Fibroblast of the aortic adventitia (primary cell): ENCODE measurements at places on chromosomes 16 and 17. TPM values are rescaled to one million over a fixed set of nuclear protein-coding genes. Genes with fewer than 3 reads are reported as not detected.
A peak's percentile ranks its signal among the peaks of the same experiment; 100 is the strongest.

DNA sequence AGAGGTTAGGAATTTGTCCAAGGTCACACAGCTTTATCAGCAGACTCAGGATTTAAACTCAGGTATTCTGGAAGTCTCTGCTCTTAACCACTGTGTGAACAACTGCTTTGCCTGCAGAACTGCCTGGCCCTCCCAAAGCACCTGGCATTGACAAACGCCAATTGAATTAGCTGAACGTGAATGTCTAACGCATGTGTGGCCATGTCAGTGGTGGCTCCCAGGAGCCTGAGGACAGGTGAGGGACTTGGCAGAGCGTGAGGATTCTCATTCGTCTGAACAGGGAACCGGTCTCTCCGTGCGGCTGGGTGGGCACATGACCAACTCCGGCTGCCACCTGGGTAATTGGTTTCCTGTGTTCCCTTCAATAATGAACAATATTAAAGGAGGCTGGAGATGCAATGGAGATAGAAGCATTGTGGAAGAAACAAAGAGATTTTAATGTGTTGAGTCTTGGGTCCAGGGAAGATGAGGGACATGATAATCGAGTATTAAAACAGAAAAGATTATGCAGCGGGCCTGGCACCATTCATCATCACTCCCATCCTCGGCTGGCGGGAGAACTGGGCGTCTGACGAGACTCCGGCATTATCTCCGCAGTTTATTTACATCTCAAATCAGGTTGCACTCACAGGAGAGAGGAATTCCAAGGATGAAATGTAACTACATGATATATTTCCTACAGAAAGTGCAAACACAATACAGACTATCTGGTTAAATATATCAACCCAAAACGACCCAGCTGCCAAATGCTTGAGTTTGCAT, 113.5 kb downstream of the NPIPB5 start:
- DNase-seq = no peak

- no peak for DNase-seq
Measured at GRCh38 chr16:26651884-26652283, 414.8 kb upstream of the C16orf82 start.

DNA sequence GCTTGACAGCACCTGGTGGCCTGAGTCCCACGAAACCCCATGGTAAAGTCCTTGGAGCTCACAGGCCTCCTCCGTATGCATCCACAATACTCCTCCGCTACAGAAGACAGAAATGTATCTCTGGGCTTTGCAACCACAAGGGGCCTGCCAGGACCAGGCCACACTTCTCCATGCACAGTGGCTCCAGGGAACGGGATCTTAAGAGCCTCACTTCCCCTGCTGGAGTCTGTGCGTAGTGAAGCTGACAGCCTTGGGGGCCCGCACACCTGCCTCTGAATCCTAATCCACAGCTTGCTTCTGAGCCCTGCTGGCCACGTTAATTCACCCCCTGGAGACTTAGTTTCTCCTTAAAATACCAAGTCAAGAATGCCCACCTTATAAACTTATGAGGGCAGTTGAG, 125.7 kb downstream of the COPRS start:
- DNase-seq = no peak

- no peak for DNase-seq
Measured at GRCh38 chr17:57723427-57724025, 21.6 kb downstream of the CCDC182 start.

- peak; percentile 50 for DNase-seq
Measured at GRCh38 chr16:70267516-70267915, 15.8 kb upstream of the EXOSC6 start.

The SLC52A1 gene
- total RNA-seq = 0.09 and 0.25 TPM in 2 replicates

The CAVIN1 gene
- 639 and 721 TPM in 2 replicates for total RNA-seq
